ENCODE measurements at places on chromosomes 1 and 21. TPM values are rescaled to one million over a fixed set of nuclear protein-coding genes. Genes with fewer than 3 reads are reported as not detected.

Gene CRNN
- polyA plus RNA-seq = not detected

Gene ZFP69B
- polyA plus RNA-seq = 2.1 TPM

Gene FTCD
- 0.33 TPM for polyA plus RNA-seq

Gene CELSR2
- 3.5 TPM for polyA plus RNA-seq

Gene EBNA1BP2
- 146 TPM for polyA plus RNA-seq

Gene QSOX1
- polyA plus RNA-seq = 359 TPM

Gene SIK1
- 6.6 TPM for polyA plus RNA-seq

Gene FMO4
- polyA plus RNA-seq = 1.6 TPM

Gene SPATA45
- polyA plus RNA-seq = 0.24 TPM

Gene MYCL
- polyA plus RNA-seq = 0.48 TPM

Gene EPHX1
- polyA plus RNA-seq = 45.7 TPM

Gene PCP4
- not detected for polyA plus RNA-seq

Gene SLC2A5
- polyA plus RNA-seq = 0.02 TPM

Gene KCNE2
- polyA plus RNA-seq = 0.05 TPM

Gene SLC9C2
- not detected for polyA plus RNA-seq

Gene KANK4
- polyA plus RNA-seq = 0.02 TPM

Gene FAM167B
- polyA plus RNA-seq = 1.6 TPM

Gene CCDC190
- 0.13 TPM for polyA plus RNA-seq

Gene SZRD1
- 100 TPM for polyA plus RNA-seq

Gene SCNM1
- 23.4 TPM for polyA plus RNA-seq

Gene GUCA2B
- polyA plus RNA-seq = not detected

Gene DENND2D
- polyA plus RNA-seq = 1.3 TPM

Gene MLLT11
- polyA plus RNA-seq = 26.7 TPM

Gene ROR1
- polyA plus RNA-seq = 5.5 TPM

Gene RXFP4
- not detected for polyA plus RNA-seq

Gene VSIG8
- polyA plus RNA-seq = not detected

Gene OLIG2
- polyA plus RNA-seq = not detected
